Fibroblast of skin of scalp (primary cell): ENCODE measurements at places on chromosomes 2 and 18.

DNA sequence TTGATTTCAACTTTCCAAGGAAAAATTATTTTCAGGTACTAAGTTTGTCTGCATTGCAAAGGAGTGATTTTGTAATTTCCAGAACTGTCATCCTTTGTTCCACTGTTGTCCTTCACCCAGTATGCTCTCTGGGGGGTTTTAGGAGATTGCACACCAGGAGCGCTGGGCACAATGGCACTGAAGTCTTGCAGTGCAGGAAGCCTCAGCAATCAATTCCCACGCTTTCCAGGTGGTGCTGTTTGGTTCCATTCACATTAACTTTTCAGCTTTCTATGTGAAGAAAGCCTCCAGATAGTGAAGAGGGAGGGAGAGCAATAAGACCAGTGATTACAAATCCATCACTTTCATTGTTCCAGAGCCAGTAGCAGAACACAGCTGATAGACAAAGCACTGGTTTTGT, 344.0 kb upstream of the VWC2L start:
- no peak for DNase-seq

DNA sequence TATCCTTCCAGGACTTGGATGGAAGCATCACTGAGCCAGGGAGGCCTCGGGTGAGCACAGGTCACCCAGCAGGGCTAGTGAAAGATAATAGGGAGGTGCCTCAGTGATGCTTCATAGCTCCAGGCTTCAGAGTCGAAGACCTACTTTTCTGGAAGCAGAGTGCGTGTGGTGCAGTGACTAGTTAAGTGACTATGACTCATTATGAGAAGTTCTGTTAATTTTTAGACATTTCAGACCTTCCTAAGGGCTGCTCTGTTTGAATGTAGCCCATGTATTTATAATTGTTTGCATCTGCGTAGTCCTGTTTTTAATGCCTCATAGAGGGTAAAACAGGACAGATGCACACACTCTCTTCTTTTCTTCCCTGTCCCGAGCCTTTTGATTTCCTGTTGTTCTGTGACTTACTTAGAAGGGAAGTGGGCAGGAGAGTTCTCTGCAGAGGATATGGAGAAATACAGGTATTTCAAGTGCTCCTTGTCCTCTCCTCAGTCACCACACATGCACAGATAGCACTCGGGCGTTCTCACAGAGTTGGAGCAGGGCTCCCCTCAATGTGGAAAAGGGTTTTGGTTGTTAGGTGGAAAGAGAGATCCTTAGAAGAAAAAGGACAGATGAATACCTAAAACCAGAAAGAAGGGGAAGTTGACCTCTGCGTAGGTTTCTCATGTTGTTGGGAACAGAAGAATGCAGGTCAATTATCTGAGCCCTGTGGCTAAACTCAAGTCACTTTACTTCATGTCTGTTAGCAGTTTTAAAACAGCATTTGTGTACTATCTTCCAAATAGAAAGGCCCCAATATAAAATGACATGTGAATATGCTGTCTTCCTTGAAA, 34.7 kb downstream of the RALB start:
- DNase-seq: peak; percentile 72

GRCh38 chr2:196333397-196333796, 162.0 kb upstream of the STK17B start:
- no peak for DNase-seq

DNA sequence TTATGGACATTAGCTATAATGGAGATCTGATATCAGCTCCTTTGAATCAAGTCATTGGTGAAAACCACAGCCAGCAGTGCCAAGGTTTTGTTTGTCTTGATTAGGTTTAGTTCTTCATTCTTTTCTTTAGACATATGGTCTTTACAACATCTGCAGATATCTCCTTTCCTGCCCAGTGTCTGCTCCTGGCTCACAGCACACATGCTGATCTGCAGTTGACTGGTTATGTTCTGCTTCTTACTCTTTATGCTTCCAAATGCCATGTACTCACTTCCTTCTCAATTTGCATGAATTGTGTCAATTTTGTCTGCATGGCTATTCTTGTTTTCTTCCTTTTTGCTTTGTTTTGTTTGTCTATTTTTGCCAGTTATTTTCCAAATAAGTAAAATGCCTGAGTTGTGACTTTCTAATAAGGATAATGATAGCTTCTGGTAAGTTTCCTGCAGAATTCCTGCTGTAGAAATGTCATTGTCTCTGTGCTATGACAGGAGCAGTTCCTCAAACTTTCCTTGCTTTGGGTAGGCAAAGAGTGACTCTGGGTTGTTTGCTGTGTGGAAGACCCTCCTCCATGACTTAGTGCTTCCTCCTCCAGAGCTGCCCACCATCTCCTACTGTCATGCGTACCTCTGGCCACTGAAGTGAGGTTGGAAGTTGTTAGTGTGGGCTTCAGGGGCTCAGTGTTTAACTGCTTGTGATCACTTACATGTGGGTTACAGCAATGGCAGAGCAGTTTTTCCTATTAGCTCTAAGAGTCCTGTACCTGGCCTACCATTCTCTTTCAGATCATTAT, 8.2 kb downstream of the ARHGAP25 start:
- DNase-seq: no peak

- DNase-seq: no peak
These were observed 23.2 kb downstream of the PIAS2 start for GRCh38 chr18:46894124-46894523.

DNA sequence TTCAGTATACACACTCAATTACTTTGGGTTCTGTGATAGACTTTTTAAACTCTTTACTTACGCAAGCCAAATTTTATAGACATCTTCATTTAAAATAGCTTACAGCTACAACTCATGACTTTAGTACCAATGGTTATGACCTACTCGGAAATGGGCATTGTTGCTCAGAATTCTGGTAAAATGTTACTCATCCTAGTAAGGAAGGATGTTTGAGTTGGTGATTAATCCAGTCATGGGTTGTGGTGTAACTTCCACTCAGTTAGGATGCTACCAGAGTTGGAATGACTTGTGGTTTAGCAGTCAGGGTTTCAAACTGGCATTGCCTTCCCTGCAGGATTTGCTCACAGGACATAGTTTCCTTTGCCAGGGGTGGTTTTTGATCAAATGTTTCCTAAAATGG, 7.4 kb upstream of the NPC1 start:
- peak; percentile 72 for DNase-seq

DNA sequence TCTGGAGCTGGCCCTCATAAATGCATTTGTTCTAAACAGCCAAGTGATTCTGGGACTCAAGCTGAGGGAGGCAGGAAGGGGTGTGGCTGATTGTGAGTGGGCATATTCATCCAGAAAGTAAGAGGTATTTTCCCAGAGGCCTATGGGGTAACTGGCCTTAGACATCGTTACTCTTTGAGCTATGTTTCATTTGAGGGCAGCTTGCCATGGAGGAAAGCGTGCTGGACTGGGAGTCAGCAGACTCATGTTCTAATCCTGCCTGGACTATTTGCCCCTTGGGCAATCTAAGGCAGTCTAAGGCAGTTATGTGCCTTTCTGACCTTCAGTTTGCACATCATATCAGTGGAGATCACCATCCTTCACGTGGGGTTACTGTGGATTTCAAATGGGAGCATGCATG, 93.5 kb upstream of the SLC14A2 start:
- DNase-seq: peak; percentile 51

DNA sequence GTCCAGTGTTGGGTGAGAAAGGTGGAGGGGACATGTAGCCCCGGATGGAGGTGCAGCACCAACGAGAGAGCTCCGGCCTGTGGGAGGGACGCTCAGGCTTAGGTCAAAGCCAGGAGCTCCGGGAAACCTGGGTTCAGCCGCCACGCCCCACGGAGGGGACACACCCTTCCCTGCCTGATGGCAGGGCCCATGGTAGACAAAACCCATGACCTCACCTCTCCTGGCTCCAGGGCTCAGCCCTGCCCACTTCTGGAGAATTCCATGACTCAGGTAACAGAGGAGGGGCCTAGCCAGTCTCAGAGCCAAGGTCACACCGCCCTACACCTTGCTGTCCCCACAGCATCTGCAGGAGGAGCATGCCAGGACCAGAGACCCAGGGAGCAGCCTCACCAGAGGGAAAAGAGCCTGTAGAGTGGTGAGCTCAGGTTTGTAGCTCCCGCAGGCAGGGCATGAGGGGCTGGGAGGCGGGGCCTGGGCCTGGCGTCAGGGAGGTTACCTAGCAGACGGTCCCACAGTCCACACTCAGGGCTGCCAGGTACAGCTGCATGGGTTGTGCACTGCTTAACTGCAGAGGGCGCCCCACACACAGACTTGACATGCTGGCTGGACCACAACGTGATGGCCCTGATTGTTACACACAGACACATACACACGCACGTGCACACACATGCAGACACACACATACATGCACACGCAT, 70.8 kb upstream of the SMAD7 start:
- DNase-seq: peak; percentile 46

GRCh38 chr2:180306346-180306745, 299.2 kb upstream of the CWC22 start:
- DNase-seq: no peak

DNA sequence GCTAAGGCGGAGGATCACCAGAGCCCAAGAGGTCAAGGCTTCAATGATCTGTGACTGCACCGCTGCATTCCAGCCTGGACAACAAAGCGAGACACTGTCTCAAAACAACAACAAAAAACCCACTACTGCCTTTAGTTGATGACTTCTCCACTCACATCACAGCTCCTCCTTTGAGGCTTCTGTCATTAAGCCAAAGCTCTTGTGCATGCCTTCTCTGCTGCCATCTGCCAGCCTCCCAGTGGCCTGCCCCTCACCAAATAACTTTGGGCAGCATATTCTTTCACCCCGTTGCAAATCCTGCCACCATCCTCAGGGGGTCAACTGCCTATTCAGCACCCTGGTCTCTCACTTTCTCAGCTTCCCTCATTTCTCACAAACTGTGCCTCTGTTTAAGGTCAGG, 27.5 kb downstream of the OSBPL1A start:
- DNase-seq: no peak

DNA sequence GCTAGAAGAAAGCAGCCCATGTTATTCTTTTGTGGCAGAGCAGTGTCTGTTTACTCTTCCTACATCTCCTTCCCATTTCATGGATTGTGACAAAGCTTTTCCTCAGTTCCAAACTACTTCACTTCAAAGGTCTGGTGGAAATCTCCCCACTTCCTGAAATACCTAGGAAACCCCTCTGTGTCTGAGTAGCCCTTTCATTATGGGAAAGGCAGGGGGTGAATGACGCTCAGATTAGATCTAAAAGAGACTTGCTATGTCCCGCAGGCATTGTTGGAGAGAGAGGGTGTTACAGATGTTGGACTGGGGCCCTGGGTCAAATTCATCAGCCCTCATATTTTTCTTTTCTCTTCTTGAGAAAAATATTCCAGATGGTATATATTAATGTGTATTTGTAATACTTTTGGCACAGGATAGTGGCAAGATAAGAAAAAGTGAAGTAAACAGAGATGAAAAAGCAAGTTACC, 675.0 kb downstream of the IRS1 start:
- DNase-seq: peak; percentile 5

- peak; percentile 63 for DNase-seq
These were observed 80.4 kb downstream of the TNS1 start for GRCh38 chr2:217922101-217923006.

- no peak for DNase-seq
These were observed 166.5 kb upstream of the SPOPL start for GRCh38 chr2:138335036-138335435.

GRCh38 chr18:69958422-69958821, 10.7 kb upstream of the CD226 start:
- DNase-seq: no peak

DNA sequence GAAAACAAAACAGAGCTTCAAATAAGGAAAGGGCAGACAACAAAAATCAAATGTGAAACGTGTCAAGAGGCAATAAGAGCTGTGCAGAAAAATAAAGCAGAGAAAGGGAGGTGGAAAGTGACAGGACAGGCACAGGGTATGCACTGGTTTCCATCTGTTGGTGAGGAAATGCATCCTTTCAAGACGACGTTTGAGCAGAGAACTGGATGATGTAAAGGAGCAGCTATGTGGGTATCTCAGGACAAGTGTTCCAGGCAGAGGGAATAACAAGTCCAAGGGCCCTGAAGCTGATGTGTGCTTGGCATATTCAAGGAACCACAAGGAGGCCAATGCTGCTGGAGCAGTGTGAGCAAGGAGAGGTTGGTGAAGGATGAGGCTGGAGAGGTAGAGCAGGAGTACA, 168.9 kb upstream of the SERPINE2 start:
- peak; percentile 8 for DNase-seq
